ENCODE measurements at places on chromosomes 1 and 21. TPM values are rescaled to one million over a fixed set of nuclear protein-coding genes. Genes with fewer than 3 reads are reported as not detected.

- H3K27ac ChIP-seq: no peak overlapping the region
- H3K4me1 ChIP-seq: peaks cover 5% of the 10 kb centered on the region
- peak overlapping the region; percentile 66 for H3K4me3 ChIP-seq
- no peaks in the 10 kb centered on the region for H3K36me3 ChIP-seq
- DNase-seq: peak; percentile 66
Measured at GRCh38 chr1:1033731-1034438, 14.0 kb downstream of the AGRN start.

DNA sequence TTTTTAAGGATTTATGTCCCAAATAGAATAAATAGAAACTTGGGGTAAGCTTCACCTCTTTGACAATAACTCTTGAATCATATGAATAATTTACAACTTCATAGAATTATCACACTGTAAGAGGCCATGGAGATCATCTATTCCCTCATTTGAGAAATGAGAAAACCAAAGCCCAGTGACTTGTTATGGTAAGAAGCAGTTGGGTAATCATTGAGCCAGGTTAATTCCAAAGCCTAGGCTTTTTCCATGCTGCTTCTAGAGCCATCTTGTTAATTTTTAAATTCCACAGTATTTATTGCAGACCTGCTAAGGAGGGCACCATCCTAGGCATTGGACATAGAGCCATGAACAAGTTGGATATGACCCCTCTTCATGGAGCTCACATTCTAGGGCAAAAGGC is 160.5 kb downstream of the CDC7 start:
- no peak overlapping the region for H3K4me3 ChIP-seq
- H3K4me1 ChIP-seq: no peaks in the 10 kb centered on the region
- DNase-seq: no peak
- H3K27ac ChIP-seq: no peak overlapping the region
- H3K36me3 ChIP-seq: no peaks in the 10 kb centered on the region
- H3K27me3 ChIP-seq: no peaks in the 10 kb centered on the region

DNA sequence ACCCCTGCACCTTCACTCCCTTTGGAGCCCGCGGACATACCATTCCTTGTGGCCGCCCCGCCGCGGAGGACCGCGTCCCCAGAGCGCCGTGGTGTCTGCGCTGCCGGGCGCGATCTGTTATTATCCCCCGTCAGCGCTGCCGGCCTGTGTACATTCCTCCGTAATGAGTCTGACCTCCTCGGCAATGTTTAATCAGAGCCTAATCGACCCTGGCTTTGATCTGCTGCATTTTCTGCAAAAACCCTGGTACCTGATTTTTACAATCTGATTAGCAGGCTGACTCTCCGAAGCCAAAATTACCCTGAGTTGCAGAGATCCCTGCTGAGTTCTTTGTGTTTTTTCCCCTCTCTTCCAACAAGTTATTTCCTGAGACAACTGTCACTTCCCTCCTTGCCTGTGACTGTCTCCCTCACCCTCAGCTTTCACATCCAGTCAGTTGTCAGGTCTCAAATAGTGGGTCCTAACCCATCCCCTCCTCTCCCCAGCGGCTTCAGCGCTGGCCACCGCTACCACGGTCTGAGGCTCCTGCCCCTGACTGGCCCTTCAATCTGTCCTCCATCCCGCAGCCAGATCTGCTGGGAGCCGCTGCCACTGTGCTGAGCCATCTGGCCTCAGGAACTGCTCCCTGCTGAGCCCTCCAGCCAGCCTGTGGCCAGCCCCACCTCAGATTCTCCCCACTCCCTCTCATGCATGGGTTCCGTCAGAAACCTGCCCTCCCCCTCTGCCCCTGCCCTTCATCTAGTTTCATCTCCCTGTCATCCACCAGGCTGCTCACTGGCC is 53.5 kb downstream of the GLIS1 start:
- no peaks in the 10 kb centered on the region for H3K36me3 ChIP-seq
- peaks cover 17% of the 10 kb centered on the region for H3K4me1 ChIP-seq
- H3K27ac ChIP-seq: no peak overlapping the region
- H3K4me3 ChIP-seq: no peak overlapping the region
- H3K27me3 ChIP-seq: no peaks in the 10 kb centered on the region
- no peak for DNase-seq

- no peaks in the 10 kb centered on the region for H3K4me1 ChIP-seq
- no peak for DNase-seq
- H3K4me3 ChIP-seq: no peak overlapping the region
- no peak overlapping the region for H3K27ac ChIP-seq
- no peaks in the 10 kb centered on the region for H3K27me3 ChIP-seq
- H3K36me3 ChIP-seq: no peaks in the 10 kb centered on the region
Measured at GRCh38 chr1:189726806-189727205, 750.9 kb downstream of the BRINP3 start.

- DNase-seq: no peak
- H3K36me3 ChIP-seq: no peaks in the 10 kb centered on the region
- H3K27ac ChIP-seq: no peak overlapping the region
- no peaks in the 10 kb centered on the region for H3K27me3 ChIP-seq
- H3K4me3 ChIP-seq: no peak overlapping the region
Measured at GRCh38 chr1:189769448-189769847, 708.2 kb downstream of the BRINP3 start.

- H3K36me3 ChIP-seq: no peaks in the 10 kb centered on the region
- H3K4me1 ChIP-seq: peaks cover 9% of the 10 kb centered on the region
- H3K27ac ChIP-seq: no peak overlapping the region
- no peaks in the 10 kb centered on the region for H3K27me3 ChIP-seq
- no peak overlapping the region for H3K4me3 ChIP-seq
Measured at GRCh38 chr1:221644663-221645258, 97.1 kb downstream of the DUSP10 start.

- H3K4me3 ChIP-seq: no peak overlapping the region
- no peak overlapping the region for H3K27ac ChIP-seq
- H3K27me3 ChIP-seq: no peaks in the 10 kb centered on the region
Measured at GRCh38 chr1:167991546-167991945, 54.7 kb upstream of the MPC2 start.

- H3K36me3 ChIP-seq: no peaks in the 10 kb centered on the region
- H3K4me3 ChIP-seq: peak overlapping the region; percentile 17
- peaks cover 54% of the 10 kb centered on the region for H3K4me1 ChIP-seq
- no peaks in the 10 kb centered on the region for H3K27me3 ChIP-seq
- H3K27ac ChIP-seq: peak overlapping the region; percentile 80
Measured at GRCh38 chr1:89598450-89599331, 34.2 kb upstream of the LRRC8C start.

- no peaks in the 10 kb centered on the region for H3K27me3 ChIP-seq
- DNase-seq: no peak
- H3K4me3 ChIP-seq: no peak overlapping the region
- no peak overlapping the region for H3K27ac ChIP-seq
- no peaks in the 10 kb centered on the region for H3K36me3 ChIP-seq
Measured at GRCh38 chr1:210416681-210417080, 88.0 kb downstream of the HHAT start.

GRCh38 chr1:108695535-108695934 is 3.4 kb downstream of the PRPF38B start:
- no peak overlapping the region for H3K27ac ChIP-seq
- H3K4me3 ChIP-seq: no peak overlapping the region
- H3K27me3 ChIP-seq: no peaks in the 10 kb centered on the region
- no peak for DNase-seq

The RGS18 gene
- total RNA-seq: not detected

The MASP2 gene
- total RNA-seq: 0.31 TPM

The OLFML3 gene
- total RNA-seq: 69.9 TPM

All from GM23338 (cell line).